OCI-LY7 (cell line): ENCODE measurements at places on chromosomes 1 and 21.

- DNase-seq: no peak
Observed at GRCh38 chr21:28799926-28800325, 192.8 kb downstream of the LTN1 start.

DNA sequence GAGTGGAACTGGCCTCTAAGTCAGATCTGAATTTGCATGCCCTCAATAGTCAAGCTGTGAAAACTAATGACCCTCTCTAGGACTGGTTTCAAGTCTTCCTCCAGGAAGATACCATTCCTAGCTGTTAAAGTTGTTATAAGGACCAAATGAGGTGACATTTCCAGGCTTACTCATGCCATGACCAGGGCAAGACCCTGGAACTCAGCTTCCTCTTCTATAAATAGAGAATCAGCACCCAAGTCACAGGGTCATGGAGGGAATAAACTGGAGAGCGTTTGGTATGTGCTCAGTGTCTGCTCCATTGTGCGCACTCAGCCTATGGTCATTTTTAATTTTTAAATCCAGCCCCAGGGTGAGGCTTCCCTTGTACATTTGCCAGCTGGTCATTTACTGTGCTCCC is 2.5 kb downstream of the S100A9 start:
- no peak for DNase-seq

DNA sequence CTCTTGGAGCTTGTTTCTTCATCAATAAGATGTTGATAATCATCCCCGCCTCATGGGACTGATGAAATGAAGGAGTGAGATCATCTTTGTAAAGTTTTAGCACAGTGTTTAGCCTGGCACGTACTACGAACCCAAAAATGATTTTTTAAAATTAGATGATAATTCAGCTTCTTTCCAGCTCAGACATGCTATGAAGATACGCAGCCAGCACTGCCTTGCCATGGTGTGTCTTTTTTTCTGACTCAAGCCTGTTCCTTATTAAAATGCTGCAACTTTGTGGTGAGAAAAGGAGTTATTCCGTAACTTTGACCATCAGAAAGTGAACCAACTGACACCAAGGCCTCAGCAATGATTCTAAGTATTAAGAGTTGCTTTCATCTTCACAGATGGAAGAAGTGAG is 269.0 kb downstream of the LTN1 start:
- no peak for DNase-seq

DNA sequence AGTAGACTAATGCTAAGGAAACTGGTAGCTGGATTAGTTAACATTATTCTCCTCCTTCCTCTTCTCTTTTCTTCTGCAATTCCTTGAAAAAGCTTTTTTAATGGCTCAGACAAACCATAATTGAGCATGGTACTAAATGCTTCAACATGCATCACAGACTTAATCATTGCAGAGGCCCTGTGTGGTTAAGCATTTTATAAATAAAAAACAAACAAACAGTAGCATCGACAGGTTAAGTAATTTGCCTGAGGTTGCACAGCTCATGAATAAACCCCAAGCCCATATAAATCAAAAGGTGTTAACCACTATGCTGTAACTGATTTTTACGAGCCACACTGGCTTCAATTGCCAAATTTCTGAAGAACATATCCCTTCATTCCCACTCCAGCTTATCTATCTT is 462.1 kb downstream of the LMO4 start:
- DNase-seq: no peak

DNA sequence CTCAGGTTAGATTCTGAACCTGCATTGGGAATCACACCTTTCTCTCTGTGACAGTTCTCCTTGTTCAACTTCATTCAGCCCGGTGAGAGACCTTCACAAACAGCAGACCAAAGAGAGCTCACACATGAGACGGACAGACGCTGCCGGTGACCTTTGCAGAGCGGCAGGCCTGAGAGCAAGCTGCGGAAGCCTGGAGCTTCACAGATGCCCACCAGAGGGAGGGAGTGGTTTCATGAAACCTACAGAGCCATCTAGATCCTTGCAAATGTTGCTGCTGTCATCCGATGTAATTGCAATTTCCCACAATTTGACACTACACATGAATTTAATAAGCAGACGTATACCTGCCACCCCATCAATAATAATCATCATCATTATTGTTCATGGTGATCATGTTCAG is 39.4 kb downstream of the GRIK3 start:
- no peak for DNase-seq

DNA sequence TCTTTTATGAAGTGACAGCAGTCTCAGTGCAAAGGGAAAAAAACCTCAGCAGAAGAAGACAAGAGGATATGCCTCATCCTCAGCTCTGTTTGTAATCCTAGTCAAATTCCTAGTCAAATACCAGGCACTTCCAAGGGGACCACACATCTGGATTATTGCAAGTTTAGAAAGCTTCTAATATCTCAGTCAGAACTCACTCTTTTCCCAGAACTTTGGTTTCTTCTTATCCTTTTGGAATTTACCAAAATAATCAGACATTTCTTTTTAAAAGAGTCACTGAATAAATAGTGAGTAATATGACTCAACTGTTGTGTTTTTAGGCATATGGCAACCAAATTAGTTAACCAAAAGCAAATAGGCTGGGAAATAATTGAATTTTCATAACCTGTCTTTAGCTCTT is 47.8 kb downstream of the PRRX1 start:
- no peak for DNase-seq
